ENCODE measurements at places on chromosomes 11 and 22.

DNA sequence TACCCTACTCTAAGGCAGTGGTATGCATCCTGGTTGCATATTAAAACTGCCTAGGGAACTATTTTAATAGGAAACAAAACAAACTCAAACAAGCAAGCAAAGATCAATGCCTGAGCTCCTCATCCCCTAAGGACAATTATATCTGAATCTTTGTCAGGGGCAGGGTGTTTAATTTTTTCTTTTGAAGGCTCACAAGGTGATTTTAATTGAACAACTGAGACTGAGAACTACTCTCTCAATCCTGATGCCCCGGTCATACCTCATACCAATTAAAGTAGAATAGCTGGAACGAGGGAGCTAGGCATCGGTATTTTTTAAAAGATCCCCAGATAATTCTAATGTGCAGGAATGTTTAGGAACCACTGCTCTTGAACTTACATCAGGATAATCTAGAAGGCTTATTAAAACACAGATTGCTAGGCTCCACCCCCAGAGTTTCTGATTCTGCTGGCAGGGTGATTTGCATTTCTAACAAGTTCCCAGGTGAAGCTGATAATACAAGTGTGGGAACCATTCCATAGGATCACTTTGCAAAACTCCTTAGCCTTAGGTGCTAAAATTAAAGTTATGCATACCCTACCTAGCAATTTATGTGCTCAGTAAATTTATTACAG lies 416.5 kb downstream of the GUCY1A2 start:
- no peak for DNase-seq

DNA sequence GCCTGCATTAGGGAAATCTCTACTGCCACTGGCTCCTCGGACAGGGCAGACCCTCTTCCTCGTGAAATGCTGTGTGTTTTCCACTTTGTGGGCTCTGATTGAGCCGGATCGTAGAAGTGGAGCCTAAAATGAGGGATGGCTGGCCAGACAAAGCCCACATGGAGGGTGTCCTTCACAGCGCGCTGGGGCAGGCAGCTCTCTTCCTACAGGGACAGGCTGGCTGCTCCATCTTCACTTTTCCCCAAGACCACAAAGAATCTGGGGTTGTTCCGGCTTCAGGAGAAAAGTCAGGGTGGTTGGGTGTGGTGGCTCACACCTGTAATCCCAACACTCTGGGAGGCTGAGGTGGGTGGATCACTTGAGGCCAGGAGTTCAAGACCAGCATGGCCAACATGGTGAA lies 94.9 kb downstream of the MORC2 start:
- no peak for DNase-seq

- DNase-seq: no peak
These were observed 92.6 kb downstream of the SWAP70 start for GRCh38 chr11:9756461-9756860.

DNA sequence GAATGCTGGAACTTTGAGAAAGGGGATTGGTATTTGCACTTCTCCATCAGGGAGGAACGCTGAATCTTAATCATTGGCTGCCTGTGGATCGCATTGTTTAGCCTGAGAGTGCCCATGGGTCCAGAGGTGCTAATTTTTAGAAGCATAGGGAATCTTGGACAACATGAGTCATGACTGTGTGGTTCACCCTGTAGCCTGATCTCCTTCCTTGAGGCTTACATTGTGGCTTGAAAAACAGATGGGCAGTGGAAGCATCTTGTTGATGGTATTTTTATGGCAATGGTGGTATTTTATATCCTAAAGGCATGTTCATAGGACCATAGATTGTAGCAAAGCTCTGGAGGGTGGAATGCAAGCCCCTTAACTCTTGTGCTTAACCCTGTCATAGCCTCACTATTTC lies 99.2 kb upstream of the DBX1 start:
- DNase-seq: no peak
